Endothelial cell (in vitro differentiated cells): ENCODE measurements at places on chromosomes 1 and 21.

DNA sequence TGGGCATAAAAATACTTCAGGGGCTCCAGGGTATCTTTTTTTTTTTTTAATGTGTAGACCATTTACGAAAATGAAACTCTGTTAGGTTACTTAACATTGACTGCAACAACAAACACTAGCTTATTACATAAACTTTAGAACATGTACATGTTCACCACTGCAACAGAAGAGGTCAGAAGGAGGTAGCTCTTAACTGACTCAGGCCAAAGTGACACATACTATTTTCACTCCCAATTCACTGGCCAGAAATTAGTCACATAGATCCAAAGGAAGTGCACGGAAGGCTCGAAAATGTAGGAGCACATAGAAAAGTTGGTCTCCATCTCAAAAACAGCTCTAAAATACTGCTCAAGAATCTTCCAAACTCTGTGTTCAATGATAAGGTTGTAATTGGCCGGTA is 107.2 kb downstream of the AKT3 start:
- no peak for DNase-seq

DNA sequence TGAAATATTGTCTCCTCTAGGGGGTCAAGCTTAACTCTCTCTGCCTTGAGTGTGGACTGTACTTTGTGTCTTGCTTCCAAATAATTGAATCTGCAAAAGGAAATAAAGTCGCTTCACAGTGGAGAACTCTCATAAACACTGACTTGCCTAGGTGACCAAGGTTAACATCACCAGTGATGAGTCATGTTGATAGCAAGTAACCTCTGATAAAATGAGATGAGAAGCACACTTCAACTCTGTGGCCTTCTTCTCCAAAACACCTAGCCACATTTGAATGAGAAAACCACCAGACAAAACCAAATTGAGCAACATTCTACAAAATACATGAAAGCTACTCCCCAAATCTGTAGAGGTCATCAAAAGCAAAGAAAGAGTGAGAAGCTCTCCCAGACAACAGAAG is 37.6 kb downstream of the PDE4B start:
- no peak for DNase-seq

DNA sequence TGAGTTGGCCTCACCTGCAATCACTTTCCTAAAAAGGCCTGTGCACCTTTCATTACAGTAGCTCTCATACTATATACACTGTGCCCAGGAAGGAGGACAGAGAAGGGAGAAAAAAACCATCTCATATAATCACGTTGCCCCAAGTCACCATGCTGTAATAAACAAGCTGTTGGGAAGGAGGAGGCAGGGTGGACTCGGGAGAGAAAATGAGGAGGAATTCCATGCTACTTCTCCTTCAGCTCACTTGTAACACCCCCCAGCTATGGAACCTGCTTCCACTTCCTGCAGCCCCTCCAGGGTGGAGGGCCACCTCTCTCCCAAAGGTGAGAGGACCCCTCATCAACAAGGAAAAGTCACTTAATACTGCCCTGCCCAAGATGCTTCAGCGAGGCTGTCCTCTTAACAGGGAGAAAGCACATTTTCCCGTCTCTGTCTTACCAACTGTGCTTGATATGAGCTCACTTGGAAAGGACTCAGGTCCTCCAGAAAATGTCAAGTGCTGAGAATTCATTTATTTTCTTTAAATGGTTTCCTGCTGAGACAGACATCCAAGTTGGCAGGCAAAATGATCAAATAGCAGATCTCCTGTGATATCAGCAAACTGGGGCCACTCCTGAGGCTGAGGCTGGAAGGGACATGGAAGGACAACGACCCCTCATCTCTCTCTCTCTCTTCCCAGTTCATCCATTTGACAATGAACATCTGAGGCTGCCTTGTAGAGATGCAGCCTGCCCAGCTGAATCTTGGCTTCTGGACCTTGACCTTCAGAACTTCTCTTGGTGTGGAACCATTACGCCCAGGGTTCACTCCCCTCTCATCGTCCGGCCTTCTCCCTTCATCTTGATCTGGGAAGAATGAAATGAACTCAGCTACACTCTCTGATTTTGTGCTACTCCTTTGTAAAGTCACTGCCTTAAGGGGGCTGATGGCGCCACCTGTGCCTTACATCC is 54.0 kb downstream of the CAPN9 start:
- DNase-seq: no peak

- no peak for DNase-seq
Measured at GRCh38 chr1:169113613-169114119, 7.2 kb downstream of the ATP1B1 start.

- no peak for DNase-seq
Measured at GRCh38 chr1:205917466-205918238, 25.6 kb downstream of the SLC26A9 start.

GRCh38 chr1:42998386-42998785 is 39.7 kb upstream of the SLC2A1 start:
- DNase-seq: no peak

GRCh38 chr1:230648114-230648513 is 5.8 kb downstream of the COG2 start:
- DNase-seq: no peak

- no peak for DNase-seq
Measured at GRCh38 chr1:18950401-18951026, 6.0 kb downstream of the IFFO2 start.

GRCh38 chr1:64019818-64020217 is 183.6 kb upstream of the UBE2U start:
- no peak for DNase-seq

- DNase-seq: no peak
Measured at GRCh38 chr1:87956750-87957149, 628.1 kb downstream of the LMO4 start.

DNA sequence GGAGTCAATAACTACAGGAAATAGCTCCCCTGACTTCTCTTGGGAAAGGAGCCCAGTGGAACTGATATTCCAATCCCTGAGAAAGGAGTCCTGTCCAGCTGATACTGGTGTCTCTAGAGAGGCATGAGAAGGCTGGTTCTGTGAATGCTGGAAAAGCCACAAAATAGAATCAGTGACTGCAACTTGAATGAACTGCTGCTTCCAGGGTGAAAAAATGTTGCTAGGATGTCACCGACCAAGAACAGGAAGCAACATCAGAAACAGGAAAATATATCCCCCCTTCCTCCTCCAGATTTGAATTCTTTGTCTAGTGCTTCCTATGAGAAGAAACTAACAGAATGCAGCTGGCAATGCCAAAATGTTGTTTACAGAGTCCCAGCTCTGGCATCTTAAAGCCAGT is 269.3 kb upstream of the LYPLAL1 start:
- peak; percentile 24 for DNase-seq

- no peak for DNase-seq
Measured at GRCh38 chr1:100775483-100775882, 55.9 kb downstream of the VCAM1 start.

DNA sequence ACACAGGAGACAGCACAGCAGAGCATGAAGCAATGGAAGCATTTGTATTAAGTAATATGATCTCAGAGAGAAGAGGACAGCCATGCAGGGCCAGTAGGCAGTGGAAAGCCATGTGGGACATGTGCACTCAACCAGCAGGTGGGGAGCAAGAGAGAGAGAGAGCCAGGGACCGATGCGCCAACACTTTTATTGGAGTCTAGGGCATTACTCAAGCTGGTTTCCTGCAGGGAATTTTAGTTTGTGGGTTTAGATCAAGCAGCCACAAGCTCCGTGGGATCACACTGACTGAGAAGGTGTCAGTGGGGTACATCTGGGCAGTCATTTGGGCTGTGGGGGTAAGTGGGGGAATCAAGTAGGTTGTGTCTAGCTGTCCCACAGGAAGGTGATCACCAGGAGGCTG is 137.1 kb downstream of the PCBP3 start:
- DNase-seq: no peak

- DNase-seq: no peak
Measured at GRCh38 chr1:6257541-6258069, 3.3 kb downstream of the GPR153 start.

DNA sequence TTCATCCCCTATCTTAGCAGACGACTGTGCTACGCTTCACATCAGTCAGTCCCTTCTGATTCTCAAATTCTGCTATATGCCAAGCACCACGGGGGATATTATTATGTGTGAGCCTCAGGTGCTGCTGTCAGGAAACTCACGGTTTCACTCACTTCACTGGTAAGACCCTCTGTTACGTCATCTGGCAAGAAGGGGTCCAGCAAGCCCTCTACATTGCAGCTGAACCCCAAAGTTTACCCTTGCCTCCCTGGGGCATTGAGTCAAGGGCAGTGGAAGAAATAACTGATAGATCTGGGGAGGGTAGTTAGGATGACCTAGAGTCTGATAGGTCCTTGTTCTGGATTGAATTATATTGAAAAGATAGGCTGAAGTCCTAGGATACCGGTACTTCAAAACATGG is 237.4 kb downstream of the RRAGC start:
- no peak for DNase-seq

DNA sequence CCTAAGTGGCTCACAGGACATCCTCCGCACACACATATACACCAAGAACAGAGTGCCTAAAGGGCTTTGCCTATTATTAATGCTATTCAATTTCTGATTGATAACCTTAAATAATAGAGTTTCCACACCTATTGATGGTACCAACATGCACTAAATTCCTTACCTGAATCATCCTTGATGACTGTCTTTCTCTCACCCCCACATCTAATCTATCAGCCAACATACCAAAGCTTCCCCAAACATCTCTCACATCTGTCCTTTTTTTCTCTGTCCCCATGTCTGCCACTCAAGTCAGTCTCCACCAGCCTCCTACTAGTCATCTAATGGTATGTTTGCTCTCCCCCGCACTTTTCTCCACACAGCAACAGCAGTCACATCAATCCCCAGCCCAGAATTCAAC is 174.4 kb downstream of the DSCAM start:
- no peak for DNase-seq

DNA sequence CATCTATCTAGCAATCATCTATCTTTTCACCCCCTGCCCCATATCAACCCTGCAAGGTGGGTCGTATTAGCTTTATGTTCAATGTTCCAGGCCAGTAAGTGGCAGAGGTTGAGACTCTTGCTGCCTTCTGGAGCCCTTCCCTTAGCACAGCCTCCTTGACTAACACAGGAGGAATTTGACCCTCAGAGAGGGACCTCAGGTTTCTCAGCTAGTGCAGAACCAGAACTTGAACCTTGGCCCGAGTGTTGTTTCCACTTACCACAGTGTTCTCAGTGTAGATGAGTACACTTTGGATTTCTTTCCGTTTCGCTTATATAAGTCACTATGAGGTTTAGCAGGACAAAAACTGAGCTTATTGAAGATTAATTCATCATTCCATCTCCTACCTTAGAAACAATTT is 11.1 kb upstream of the ATF3 start:
- no peak for DNase-seq

- DNase-seq: no peak
Measured at GRCh38 chr1:39922251-39922688, 20.6 kb upstream of the MYCL start.

- no peak for DNase-seq
Measured at GRCh38 chr1:160868141-160868540, 5.5 kb upstream of the CD244 start.

DNA sequence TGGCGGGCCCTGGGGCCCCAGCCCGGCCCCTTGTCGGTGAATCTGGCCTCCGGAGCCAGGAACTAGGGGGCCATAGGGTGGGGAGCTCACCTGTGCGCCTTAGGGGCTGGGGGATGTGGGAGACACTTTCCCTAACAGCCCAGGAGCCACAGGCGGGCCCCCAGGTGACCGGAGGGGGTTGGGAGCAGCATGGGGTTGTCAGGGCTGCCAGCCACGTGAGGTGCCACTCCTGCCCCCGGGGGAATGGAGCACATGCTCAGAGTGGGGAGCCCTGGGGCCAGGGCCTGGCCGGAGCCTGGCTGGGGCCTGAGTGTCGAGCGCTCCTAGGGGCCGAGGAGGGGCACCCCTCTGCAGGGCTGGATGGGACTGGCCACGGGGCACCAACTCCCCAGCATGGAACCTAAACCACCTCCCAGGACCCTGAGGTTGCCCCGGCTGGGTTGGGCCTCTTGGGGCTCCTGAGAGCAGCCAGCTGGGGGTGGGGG is 19.9 kb downstream of the PRXL2B start:
- no peak for DNase-seq

GRCh38 chr1:183885142-183885735 is 80.3 kb downstream of the RGL1 start:
- DNase-seq: no peak

DNA sequence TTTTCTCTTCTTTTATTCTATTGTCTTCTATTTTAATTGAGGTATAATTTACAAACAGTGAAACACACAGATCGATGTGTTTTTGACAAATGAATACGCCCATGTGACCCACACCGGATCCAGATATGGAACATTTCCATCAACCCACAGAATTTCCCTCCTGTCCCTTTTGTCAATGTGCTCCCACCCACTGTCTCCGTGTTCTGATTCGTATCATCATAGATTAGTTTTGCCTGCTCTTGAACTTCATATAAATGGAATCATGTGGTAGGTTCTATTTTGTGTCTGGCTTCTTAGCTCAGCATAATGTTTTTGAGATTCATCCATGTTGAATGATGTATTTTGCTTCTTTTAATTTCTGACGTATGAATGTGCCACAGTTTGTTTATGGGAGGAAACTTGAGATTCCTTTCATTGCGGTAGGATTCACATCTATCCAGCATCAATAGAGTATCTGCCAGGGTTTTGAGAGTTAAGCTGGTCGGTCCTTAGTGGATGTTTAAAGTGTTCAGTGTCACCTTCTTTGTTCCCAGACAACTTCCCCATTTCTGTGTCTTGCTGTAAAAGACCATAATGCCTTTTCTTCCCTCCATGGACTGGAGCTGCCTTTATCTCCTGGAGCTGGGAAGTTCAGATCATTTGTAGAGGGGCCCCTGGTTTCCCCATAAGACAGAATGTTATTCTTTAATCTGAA is 14.7 kb downstream of the NAV1 start:
- DNase-seq: no peak

- DNase-seq: no peak
Measured at GRCh38 chr1:43600033-43601020, 49.6 kb upstream of the KDM4A start.

GRCh38 chr1:23930861-23931490 is 17.8 kb upstream of the CNR2 start:
- DNase-seq: no peak

GRCh38 chr1:205595861-205596260 is 36.0 kb downstream of the ELK4 start:
- DNase-seq: no peak

DNA sequence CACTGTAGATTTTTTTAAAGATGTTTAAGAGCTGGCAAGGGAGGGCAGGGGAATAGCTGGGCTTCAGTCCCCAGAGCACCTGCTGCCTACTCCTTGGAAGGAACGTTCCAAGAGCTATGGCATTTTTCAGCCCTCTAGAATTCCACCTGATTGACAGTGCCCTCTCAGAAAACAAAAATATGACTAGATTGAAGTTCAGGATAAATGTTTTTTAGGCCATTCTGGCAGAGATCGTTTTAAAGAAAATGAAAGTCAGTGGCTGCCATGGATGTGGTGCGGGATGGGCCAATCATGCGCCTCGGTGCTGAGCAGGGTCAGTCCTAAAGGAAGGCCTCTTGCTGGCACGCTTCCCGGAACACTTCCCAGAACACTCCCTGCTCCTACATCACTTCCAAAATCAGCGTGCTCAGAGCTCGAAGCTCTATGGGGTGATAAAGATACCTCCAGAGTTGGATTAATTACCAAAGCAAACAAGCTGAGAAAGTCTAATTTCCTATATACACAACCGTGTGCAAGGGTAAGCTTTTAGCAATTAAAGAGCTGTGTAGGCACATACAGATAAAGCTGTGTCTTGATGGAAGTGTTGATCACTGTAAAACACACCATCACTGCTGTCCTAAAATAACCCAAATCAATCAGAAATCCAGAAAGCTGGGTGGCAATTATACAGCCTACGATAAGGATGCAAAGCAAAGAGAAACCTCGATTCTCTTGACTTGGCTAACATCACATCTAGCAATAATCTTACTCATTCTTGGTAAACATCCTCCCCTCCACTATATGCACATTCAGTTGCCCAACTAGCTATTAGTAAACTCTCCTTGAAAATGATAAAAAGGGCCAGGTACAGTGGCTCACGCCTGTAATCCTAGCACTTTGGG is 34.6 kb downstream of the TGFBR3 start:
- no peak for DNase-seq
